ENCODE measurements at places on chromosomes 11 and 22.

- DNase-seq, result no peak
Measured at GRCh38 chr11:120060512-120060911, 77.4 kb downstream of the TRIM29 start.

- no peak for DNase-seq
Measured at GRCh38 chr11:126419801-126420697, 64.6 kb downstream of the ST3GAL4 start.

DNA sequence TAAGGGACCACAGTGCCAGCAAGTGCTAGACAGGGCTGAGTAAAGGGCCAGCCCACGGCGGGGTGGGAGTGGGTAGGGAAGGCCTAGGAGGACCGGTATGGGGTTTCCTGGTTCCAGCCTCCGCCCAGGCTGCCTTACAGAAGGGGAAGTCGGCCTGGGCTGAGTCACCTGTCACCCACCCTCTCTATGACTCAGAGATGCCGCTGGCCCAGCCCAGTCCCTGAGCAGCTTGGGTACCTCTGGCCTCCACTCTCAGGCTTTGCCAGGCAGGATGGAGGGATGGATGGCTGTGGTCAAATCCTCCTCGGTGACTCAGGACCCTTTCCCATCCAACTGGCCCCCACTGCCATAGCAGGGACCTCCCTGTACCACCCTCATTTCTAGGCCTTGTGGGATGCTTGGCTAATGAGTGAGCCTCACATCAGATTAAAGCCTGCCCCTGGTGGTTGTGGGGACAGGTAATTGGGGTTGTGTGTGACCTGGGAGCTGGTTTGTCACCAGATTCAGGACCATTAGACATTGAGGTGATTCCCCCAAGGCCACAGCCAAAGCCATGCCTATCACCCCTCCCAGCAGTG is 13.9 kb downstream of the SLC35E4 start:
- DNase-seq, result no peak

- DNase-seq, result no peak
Measured at GRCh38 chr11:104765401-104766095, 132.7 kb downstream of the CASP12 start.

DNA sequence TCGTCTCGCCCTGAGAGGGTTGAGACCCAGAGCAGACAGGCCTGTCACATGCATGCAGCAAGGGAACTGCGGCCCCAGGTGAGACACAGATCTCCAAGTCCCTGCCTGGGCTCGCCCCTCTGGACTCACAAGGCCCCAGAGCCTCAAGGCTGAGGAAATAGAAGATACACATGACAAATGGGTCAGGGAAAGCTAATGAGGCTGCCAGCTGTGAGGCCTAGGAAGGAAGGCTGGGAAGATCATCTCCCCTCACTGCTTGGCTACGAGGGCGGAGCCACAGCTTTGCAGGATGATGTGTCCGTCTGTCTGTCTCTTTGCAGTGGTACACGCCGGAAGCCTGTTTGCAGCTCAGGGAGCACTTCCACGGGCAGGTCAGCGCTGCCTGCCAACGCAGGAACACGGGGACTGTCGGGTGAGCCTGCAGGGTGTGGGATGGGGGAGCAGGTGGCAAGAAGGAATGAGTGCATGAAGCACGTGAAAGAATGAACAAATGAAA is 4.5 kb downstream of the RAB36 start:
- no peak for DNase-seq

GRCh38 chr11:1478011-1478410 is 8.6 kb downstream of the MOB2 start:
- no peak for DNase-seq

GRCh38 chr11:76214186-76214585 is 7.9 kb upstream of the WNT11 start:
- DNase-seq, result no peak

GRCh38 chr11:120121336-120121735 is 16.6 kb downstream of the TRIM29 start:
- DNase-seq, result no peak

DNA sequence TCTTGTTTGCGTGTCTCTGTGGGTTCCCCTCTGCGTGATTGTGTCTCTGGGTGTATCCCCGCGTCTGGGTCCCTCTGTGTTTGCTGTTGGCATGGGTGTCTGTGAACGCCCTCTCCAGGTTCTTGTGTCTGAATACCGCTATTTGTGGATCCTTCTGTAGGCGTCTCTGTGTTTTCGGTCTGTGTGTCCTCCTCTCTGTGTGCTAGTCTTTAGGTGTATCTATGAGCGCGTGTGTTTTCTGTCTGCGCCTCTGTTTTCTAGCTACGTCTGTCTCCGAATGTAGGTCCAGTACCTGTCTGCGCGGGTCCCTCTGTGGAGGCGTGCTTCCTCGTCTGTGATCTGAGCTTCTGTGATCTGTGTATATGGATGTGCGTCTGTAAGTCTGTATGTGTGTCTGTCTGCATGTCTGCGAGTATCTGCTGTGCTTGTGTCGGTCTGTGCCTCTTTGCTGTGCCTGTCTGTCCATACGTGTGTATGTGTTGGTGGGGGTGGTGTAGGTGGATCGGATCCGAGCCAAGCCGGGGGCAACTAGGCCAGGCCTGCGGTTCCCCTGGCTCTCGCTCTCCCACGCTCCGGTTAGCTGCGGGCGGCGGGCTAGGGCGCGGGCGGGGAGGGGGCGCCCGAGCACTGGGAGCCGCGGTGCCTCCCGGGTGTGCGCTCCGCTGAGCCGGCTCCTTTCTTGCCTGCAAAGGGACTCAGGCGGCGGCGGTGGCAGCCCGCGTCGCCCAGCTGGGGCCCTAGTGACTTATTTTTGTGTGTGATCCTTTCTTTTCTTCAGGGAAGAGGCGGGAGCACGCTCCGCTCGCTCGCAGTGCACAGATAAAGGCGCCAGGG is 105.3 kb upstream of the E2F8 start:
- no peak for DNase-seq

- DNase-seq, result peak; percentile 96
Measured at GRCh38 chr11:694563-695287, at the start of gene DEAF1. TSS of gene DEAF1 (minus strand) at chr11:695222. CDS start at chr11:695047, 175 bp downstream.

- DNase-seq, result no peak
Measured at GRCh38 chr22:46564084-46564714, 26.8 kb upstream of the CELSR1 start.

- DNase-seq, result no peak
Measured at GRCh38 chr11:128473636-128474035, 113.7 kb downstream of the ETS1 start.
